ENCODE measurements at places on chromosomes 1 and 21. TPM values are rescaled to one million over a fixed set of nuclear protein-coding genes. Genes with fewer than 3 reads are reported as not detected.

DNA sequence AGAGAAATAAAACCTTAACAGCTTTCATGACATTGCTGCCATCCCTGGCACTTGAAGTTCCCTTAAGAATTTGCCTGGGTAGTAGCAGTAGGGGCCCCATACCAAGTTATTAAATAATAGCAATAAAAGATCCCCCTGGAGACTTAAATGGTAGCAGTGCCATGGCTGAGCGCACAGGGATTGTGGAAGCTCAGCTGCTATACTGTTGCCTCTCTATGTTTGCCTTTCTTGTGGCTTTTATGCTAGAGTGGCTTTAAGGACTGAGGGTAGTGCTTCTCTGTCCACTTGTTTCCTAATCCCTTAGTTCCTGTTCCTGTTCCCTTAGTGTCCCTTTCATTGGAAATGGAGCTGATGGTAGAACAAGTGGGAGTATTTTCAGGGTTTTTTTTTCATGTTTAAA is 42.1 kb downstream of the NCF2 start:
- DNase-seq, result no peak

NBPF10 gene
- 2.4 TPM for total RNA-seq

S100A7A gene
- not detected for total RNA-seq

ARHGEF10L gene
- 91.0 TPM for total RNA-seq

UBASH3A gene
- 1.0 TPM for total RNA-seq

DNA sequence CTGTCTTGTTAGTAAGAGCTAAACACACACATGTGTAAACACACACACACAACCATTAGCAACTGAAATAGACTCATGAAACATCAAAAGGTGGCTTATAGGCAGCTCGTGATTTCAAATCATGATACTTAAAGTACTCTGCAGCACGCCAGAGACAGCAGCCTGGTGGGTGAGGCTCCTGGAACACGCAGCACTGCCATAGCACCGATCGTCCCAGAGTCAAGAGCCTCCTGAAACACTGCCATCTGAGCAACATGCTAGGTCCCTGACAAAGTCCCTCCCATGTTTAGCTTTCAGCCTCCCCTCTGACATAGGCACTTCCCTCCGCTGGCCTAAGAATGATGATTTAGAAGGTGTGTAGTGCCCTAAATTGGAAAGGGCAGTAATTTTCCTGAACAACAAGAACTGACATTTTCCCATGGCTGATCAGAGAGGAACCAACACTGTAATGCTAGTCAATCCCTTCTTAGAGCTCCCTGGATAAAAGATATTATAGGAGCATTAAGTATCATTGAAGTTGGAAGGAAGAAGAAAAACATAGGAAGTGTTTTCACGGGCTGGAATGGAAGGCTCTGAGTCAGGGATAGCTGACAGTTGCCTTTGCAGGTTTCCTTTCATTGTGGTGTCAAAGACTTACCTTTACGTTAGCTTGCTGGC is 14.1 kb upstream of the DPT start:
- DNase-seq, result no peak

- DNase-seq, result no peak
Measured at GRCh38 chr1:48547561-48548220, 75.7 kb upstream of the SPATA6 start.

GRCh38 chr1:10862743-10863335 is 66.4 kb upstream of the CASZ1 start:
- DNase-seq, result no peak

GRCh38 chr1:18849261-18849711 is 10.2 kb downstream of the TAS1R2 start:
- no peak for DNase-seq

DNA sequence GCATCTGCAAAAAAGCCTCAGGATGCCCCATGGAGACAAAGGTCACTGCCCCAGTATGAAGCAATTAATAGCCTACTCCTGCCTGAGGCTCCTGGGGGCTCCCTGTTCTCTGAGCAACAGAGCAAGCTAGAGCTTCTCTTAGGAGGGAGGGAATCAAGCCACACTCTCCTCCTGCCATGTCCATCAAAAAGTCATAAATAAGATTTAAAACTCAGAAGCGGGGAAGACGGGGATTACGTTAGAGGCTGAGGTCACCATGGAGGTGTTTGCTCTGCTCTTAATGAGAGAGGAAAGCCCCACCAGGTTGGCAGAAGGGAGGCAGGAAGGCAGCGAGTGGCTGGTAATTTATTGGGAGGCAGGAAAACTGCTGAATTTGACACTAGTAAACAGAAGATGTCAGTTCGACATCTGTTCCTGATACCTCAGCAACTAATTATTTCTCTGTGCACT is 98.4 kb upstream of the TNR start:
- no peak for DNase-seq

- no peak for DNase-seq
Measured at GRCh38 chr1:160376525-160377131, 9.8 kb downstream of the NHLH1 start.

- no peak for DNase-seq
Measured at GRCh38 chr1:95548211-95548610, 314.2 kb downstream of the RWDD3 start.

DNA sequence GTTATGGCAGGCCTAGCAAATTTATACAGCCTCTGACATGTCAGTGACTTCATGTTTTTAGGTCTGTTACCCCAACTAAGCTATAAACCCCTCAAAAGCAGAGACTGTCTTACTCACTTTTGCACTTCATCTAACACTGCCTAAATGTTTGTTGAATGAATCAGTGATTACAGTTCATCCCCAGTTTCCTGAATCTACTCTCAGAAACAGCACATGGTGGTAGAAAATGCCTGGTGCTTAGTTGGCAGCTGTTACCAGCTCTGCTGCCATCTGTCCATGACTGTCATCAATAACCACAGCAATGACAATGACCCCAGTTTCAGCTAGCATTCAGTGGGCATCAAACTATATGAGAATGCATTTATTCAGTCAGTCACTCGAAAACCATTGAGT is 110.5 kb upstream of the SERBP1 start:
- no peak for DNase-seq

- peak; percentile 91 for DNase-seq
Measured at GRCh38 chr1:234612352-234613127, 2.6 kb upstream of the IRF2BP2 start.

DNA sequence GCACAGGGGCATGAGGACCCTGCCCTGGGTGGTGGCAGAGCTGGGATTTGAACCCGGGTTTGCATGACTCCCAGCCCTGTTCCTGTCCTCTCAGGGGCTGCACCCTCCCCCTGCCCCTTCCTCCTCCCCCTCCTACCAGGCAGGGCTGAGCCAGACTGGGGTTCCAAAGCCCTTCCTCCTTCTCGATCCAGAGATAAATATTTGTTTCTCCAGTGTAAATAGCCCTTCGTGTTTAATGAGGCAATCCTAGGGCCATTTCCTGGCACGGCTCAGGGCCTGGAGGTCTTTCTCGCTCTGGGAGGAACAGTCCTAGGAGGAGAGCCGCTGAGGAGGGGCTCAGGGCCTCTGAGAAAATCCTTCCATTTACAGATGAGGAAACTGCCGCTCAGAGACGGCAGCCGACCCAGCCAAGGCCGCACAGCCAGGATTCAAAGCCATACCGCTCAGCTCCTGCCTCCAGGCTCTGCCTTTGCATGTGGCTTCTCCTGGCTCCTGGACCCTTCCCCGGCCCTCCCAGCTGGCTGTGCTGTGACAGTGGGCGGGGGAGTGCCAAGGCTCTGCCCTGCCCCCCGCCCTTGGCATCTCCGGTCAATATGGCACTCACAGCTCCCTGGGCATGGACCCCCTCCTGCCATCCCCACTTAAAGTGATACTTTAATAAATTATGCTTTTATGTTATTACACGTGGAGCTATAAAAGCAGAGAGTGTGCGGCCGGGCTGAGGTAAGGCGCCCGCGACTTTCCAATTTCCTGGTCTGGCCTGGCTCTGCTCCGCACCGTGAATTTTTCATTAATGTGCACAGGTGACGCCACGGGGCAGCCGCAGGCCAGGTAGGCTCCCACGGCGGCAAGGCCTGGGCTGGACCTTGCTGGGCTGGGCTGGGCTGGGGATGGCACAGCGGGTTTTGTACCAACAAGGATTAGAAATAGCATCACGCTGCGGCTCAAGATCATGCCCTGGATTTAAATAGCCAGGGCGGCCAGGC is 114.7 kb upstream of the WNT4 start:
- DNase-seq, result peak; percentile 63

KCNJ6 gene
- 0.14 TPM for total RNA-seq

All from left colon (tissue), 2 donors.